ENCODE measurements at places on chromosomes 6 and 20. TPM values are rescaled to one million over a fixed set of nuclear protein-coding genes. Genes with fewer than 3 reads are reported as not detected.

The HEBP2 gene
- total RNA-seq = 70.3 TPM

The CBFA2T2 gene
- total RNA-seq = 19.2 TPM

The XKR7 gene
- total RNA-seq = not detected

The PAK5 gene
- total RNA-seq = not detected

The UNC5CL gene
- total RNA-seq = 1.6 TPM

The KIF25 gene
- not detected for total RNA-seq

The MOG gene
- total RNA-seq = not detected

The WFDC10B gene
- total RNA-seq = not detected

The CDSN gene
- total RNA-seq = not detected

The SYCP2L gene
- not detected for total RNA-seq

The MPIG6B gene
- not detected for total RNA-seq

The NPBWR2 gene
- total RNA-seq = not detected

The ANKRD66 gene
- not detected for total RNA-seq

The NRSN1 gene
- not detected for total RNA-seq

The RNF182 gene
- not detected for total RNA-seq

The RIPPLY2 gene
- not detected for total RNA-seq

The OR2H2 gene
- total RNA-seq = not detected

The ZBTB22 gene
- 18.0 TPM for total RNA-seq

The IL17A gene
- 5.5 TPM for total RNA-seq

The TSHZ2 gene
- 5.4 TPM for total RNA-seq

The SRMS gene
- total RNA-seq = not detected

The HLA-DPA1 gene
- 176 TPM for total RNA-seq

The NFS1 gene
- total RNA-seq = 30.8 TPM

The TFAP2C gene
- total RNA-seq = not detected

The SYS1 gene
- total RNA-seq = 24.2 TPM

The FOXP4 gene
- total RNA-seq = 8.5 TPM

The C6orf118 gene
- not detected for total RNA-seq

The C6orf15 gene
- not detected for total RNA-seq

The SLC22A7 gene
- not detected for total RNA-seq

The SMPDL3A gene
- not detected for total RNA-seq

The HSD17B8 gene
- total RNA-seq = 11.4 TPM

The ENPP5 gene
- not detected for total RNA-seq

The SALL4 gene
- total RNA-seq = not detected

The UFL1 gene
- total RNA-seq = 22.5 TPM

The TCP11 gene
- not detected for total RNA-seq

The MYH7B gene
- 0.08 TPM for total RNA-seq

The EEF1A2 gene
- 2.6 TPM for total RNA-seq

The CDH22 gene
- total RNA-seq = not detected

The PLCB1 gene
- 2.2 TPM for total RNA-seq

The HLA-DQA1 gene
- 35.4 TPM for total RNA-seq

The MAS1 gene
- total RNA-seq = not detected

The FLRT3 gene
- total RNA-seq = not detected

The BCKDHB gene
- 13.5 TPM for total RNA-seq

The DEFB124 gene
- total RNA-seq = not detected

The NOP56 gene
- 285 TPM for total RNA-seq

The ABHD16B gene
- not detected for total RNA-seq

The CST7 gene
- total RNA-seq = 178 TPM

The BCAS1 gene
- total RNA-seq = not detected

The COL12A1 gene
- total RNA-seq = not detected
